ENCODE measurements at places on chromosomes 13 and 19.

- DNase-seq, result no peak
These were observed 406.0 kb downstream of the RFC3 start for GRCh38 chr13:34223984-34224383.

GRCh38 chr13:43963726-43964125 is 84.0 kb downstream of the LACC1 start:
- DNase-seq, result no peak

DNA sequence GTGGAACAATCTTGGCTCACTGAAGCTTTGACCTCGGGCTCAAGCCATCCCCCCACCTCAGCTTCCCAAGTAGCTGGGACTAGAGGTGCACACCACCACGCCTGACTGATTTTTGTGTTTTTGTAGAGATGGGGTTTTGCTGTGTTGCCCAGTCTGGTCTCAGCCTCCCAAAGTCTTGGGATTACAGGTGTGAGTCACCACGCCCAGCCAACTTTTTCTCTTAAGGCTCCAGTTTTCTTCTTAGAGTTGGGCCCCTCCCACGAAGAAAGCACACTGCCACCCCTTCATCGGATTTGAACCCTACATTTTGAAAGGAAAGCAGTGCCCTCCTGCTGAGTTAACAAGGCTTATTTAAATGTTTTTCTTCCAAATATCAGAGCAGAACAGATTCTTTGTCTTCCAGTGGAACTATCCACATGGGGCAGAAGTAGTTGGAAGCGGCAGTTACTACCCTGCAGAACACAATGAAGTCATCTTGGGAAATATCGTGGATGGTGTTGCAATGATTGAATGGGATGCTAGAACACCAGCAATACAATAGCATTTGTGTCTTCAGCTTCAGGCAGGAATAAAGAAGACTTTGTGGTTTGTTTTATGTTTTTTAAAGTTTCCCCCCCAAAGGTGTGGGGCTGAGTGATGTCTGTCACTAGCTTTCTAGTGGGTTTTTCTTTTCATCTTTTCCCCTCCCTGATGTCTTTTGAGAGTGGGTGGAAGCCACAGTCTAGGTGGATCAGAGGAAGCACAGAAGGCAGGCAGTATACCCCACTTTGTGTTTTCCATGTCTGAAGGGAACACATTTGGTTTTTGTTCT is 8.9 kb downstream of the ACTN4 start:
- peak; percentile 56 for DNase-seq

DNA sequence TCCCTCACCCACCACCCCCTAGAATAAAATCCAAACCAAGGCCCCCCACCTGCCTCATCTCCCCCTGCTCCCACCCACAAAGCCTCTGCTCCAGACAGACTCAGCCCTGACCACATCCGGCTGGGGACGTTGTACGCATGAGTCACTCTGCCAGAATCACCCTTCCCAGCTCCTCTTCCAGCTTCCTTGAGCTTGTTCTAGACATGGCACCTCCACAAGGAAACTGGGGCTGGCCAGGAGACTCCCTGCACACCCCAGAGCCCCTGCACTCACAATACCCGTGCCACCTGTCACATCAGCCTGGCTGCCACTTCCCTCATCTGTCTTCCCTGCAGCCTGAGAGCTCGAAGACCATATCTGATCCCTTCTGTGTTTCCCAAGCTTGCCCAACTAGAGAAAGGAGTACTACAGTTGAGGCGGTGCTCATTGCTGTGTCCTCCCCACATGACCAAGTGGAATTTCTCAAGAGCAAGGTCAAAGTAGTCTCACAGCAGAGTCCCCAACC is 9.7 kb downstream of the DEDD2 start:
- peak; percentile 81 for DNase-seq

DNA sequence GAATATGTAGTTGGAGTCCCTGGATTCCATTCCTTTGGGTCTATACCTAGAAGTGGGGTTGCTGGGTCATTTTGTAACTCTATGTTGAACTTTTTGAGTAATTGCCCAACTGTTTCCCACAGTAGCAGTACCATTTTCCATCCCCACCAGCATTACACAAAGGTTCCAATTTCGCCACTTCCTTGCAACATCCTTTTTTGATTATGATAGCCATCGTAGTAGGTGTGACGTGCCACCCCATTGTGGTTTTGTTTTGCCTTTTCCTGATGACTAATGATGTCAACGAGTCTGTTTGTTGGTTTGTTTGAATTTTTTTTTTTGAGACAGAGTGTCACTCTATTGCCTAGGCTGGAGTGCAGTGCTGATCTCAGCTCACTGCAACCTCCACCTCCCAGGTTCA is 3.3 kb upstream of the PEX11G start:
- DNase-seq, result peak; percentile 97

GRCh38 chr13:113552786-113553434 is 31.6 kb upstream of the TFDP1 start:
- peak; percentile 26 for DNase-seq

DNA sequence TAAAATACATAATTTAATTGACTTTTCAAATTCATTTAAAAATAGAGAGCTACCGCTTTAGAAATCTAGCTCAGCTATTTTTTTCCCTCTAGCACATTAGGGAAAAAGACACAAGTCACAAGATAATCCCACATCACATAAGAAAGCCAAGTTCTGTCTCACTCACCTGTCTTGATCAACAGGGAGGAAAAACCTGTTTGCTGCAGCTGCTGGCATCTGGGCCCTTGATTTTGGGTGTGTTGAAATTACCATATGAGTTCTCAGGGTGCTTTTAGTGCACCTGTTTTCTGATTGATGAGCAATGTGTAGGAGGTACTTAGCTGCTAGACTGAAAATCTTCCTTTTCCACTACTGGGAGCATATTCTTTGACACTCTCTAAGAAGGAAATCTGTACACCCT is 53.8 kb downstream of the ZDHHC20 start:
- no peak for DNase-seq

DNA sequence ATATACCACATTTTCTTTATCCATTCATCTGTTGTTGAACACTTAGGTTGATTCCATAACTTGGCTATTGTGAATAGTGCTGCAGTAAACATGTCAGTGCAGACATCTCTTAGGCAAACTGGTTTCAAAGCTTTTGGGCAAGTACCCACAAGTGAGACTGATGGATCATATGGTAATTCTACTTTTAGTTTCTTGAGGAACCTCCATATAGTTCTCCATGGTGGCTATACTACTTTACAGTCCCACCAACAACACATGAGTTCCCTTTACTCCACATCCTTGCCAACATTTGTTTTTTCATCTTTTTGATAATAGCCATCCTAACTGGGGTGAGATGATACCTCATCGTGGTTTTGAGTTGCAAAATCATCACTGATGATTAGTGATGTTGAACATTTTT is 8.5 kb downstream of the CYSLTR2 start:
- DNase-seq, result peak; percentile 48

- no peak for DNase-seq
These were observed 30.3 kb downstream of the ZNF823 start for GRCh38 chr19:11708457-11708856.

GRCh38 chr19:8631425-8631819 is 989 bp downstream of the NFILZ start:
- DNase-seq, result no peak

DNA sequence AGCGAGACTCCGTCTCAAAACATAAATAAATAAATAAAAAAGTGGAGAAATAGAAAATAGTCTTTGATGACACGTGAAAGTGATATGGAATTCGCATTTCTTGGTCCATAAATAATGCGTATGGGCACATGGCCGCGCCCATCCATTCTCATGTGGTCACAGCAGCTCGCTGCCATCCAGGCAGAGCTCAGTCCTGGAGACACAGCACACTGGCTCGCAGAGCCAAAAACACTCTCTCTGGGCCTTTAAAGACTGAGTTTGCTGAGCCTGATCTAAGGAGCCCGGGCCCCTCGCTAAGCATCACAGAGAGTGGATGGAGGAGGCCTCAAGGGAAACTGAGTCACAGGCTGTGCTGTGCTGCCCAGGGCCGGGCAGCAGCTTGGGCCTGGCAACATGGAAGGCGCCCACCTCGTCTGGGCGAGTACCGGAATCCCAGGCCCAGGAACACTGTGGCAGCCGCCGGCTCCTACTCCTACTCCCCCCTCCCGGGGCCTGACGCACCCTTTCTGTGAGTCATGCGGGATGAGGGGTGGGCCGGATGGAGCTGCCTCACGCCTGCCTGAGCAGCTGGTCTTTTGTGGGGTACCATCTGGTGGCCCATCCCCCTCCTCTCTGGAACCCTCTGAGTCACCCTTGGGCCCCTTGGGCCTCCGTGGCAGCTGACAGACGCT is 28.9 kb upstream of the CACTIN start:
- DNase-seq, result no peak

DNA sequence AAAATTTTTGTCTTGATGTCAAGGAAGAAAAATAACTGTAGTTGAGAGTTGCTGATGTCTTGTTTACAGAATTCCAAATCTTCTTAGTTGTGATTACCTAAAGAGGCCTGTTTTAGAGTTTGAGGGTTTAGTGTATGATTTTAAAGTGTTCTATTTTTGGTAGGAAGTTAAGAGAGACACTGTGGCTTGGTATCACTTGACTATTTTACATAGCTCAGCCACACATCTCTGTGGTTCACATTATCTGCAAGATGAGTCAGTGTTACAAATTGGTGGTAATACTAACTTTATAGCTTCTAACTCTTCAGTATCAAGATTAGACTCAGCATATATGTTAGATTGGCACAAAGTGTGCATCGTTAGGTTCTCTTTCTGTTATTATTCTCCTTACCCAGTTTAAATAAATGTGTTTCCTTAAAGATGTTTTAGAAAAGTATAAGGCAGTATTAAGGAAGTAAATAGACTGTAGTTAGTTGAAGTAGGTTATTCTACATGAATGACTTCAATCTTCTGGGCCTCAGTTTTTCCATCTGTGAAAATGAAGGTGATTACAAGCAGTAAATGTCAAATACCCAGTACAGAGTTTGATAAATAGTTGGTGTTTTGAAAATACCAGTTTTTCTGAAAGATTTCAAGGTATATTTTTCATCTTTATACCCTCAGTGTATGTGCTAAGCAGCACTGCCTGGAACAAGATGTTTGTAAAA is 33.4 kb downstream of the COG6 start:
- DNase-seq, result no peak

GRCh38 chr13:45538382-45538781 is 73.6 kb downstream of the COG3 start:
- no peak for DNase-seq

- DNase-seq, result no peak
These were observed 23.4 kb downstream of the GP6 start for GRCh38 chr19:55014714-55015113.

DNA sequence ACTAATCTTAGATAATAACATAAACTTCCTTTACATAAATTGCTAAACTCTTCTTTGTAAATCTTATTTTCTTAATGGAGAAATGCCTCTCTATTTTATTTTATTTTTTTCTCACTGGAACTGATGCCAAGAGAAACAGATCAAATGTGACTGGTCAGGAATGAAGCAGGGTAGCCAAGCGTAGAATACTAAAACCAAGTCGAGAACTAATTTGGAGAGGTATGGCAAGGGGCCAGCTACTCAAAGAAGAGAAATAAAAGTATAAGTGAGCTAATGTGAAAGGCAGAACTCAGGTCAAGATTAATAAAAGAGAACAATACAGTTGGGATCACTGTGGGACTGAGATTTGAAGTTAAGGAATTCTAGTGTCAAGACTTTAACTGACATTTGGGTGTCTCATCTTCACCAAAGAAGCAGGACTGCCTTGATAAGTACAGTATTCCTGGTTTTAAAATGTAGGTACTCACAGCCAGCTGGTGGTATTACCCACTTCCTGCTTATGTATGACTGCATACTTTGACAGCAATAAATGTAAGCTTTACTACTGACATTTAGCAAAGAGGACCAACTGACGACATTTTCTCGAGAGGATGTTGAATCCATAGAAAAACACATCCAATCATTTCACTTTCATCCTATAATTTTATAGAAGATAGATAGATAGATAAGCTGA is 1192.2 kb downstream of the EFNB2 start:
- DNase-seq, result no peak

DNA sequence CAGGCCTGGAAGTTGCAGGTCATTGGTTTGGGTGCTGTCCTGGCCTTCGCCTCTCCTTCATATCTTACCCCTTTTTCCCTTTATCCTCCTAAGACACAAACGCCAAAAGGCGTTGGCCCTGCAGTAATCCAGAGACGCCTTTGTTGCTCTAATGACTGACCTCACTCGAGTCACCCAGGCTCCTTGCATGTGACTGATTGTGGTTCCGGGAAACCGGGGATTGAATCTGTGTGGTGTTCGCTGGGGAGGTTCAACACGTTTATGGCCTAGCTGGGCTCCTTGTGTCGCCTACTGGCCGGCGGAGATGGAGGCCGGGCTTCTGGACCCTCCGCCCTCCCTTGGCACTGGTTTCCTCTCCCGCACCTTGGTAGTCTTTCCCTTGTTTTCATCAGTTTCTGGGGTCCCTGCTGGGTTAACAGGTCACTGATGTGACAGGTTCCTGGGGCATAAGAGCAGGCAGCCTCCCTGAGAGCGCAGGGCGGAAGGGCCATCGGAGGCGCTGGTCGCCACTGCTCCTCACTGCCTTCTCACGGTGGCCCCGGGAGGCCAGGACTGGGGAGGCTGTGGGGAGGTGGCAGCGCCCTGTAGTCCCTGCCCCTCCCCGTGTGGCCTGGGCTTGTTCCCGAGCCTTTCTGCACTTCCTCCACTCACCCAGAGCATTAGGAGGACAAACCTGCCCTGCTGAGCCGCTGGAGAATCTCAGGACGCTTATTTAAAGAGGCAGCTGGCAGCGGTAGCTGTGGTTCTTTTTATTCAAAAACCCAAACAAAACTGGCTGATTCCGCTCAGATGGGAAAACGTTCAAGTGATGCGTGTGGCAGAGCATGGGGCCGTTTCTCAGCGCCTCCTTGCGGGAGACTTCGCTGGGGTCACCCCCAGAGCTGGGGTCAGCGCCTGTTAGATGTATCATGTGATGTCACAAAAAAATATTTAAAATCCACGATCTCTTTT is 18.1 kb upstream of the NDUFS7 start:
- no peak for DNase-seq

GRCh38 chr13:111216166-111216960 is 101.3 kb downstream of the ARHGEF7 start:
- DNase-seq, result no peak

DNA sequence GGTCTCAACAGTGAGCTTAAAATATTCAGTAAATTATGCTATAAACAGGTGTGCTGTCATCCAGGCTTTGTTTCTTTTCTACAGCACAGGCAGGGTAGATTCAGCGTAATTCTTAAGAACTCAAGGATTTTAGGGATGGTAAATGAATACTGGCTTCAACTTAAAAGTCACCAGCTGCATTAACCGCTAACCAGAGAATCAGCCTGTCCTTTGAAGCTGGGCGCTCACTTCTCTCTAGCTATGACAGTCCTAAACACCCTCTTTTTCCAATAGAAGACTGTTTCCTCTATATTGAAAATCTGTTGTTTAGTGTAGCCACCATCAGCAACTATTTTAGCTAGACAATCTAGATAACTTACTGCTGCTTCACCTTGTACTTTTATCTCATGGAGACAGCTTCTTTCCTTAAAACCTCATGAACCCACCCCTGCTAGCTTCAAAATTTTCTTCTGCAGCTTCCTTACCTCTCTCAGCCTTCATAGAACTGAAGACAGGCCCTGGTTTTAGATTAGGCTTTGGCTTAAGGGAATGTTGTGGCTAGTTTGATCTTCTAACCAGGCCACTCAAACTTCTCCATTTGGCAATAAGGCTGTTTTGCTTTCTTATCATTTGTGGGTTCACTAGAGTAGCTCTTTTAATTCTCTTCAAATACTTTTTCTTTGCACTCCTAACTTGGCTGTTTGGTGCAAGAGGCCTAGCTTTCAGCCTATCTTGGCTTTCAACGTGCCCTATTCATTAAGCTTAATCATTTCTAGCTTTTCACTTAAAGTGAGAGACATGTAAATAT is 89.5 kb downstream of the USP12 start:
- DNase-seq, result no peak
